Osteocyte (in vitro differentiated cells): ENCODE measurements at places on chromosomes 1 and 21. TPM values are rescaled to one million over a fixed set of nuclear protein-coding genes. Genes with fewer than 3 reads are reported as not detected.
A peak's percentile ranks its signal among the peaks of the same experiment; 100 is the strongest.

The CELA3B gene
- not detected in 2 replicates for total RNA-seq

The TMOD4 gene
- 2.8 TPM in 1 of 2 replicates, not detected in the other for total RNA-seq

DNA sequence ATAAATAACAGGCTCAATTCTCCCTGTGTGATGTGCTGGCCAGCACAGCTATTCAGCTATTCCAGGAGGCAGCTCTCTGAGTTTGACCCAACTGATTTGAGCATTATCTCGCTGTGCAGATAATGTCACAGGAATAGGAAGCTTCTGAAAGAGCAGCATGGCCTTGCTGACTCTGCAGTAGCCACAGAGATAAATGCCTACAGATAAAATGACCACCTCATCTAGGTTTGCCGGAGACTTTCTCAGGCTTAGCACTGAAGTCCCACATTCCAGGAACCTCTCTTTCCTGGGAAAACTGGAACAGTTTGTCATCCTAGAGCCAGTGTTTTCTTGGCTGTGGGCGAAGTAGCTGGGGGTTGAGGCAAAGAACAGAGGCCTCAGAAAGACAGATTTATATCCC lies 98.9 kb downstream of the MRPL39 start:
- peaks cover 18% of the 10 kb centered on the region for H3K4me1 ChIP-seq
- H3K4me3 ChIP-seq = no peak overlapping the region
- no peak for DNase-seq
- H3K27me3 ChIP-seq = no peaks in the 10 kb centered on the region

GRCh38 chr1:47898133-47898845 lies 98.9 kb downstream of the TRABD2B start:
- no peak overlapping the region for H3K4me3 ChIP-seq
- H3K27me3 ChIP-seq = peaks cover 10% of the 10 kb centered on the region
- DNase-seq = no peak
- no peaks in the 10 kb centered on the region for H3K4me1 ChIP-seq
- H3K36me3 ChIP-seq = no peaks in the 10 kb centered on the region
- no peak overlapping the region for H3K27ac ChIP-seq

GRCh38 chr1:55443175-55443915 lies 228.2 kb upstream of the USP24 start:
- H3K4me3 ChIP-seq = no peak overlapping the region
- DNase-seq = no peak
- H3K27me3 ChIP-seq = no peaks in the 10 kb centered on the region
- no peaks in the 10 kb centered on the region for H3K36me3 ChIP-seq
- peaks cover 46% of the 10 kb centered on the region for H3K4me1 ChIP-seq
- H3K27ac ChIP-seq = peak overlapping the region; percentile 57

DNA sequence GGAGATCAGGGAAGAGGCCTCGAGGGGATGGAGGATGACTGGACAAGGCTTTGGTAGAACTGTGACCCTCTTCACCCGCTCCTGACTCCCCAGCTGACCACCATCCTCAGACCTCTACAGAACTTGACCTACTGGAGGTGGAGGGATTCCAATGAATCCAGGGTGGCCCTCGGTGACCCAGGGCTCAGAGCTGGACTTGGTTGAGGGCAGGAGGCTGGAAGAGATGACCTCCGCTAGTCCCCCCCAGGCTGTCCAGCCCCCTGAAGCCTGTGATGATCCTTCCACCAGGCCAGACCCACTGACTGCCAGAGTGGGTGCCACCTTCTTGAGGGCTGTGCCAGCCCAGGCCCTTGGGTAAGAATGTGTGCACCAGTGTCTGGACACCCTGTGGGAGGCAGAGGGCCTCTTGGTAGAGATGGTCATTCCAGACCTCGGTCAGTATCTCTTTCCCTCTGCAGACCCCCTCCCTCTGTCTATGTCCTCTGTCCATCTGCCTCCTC lies 44.9 kb downstream of the ATP1B1 start:
- no peak overlapping the region for H3K4me3 ChIP-seq
- DNase-seq = no peak
- H3K27me3 ChIP-seq = no peaks in the 10 kb centered on the region
- H3K27ac ChIP-seq = no peak overlapping the region
- H3K4me1 ChIP-seq = peaks cover 9% of the 10 kb centered on the region

- H3K4me3 ChIP-seq = no peak overlapping the region
- peaks cover 90% of the 10 kb centered on the region for H3K4me1 ChIP-seq
- no peak for DNase-seq
- H3K36me3 ChIP-seq = peaks cover 11% of the 10 kb centered on the region
Measured at GRCh38 chr1:12451560-12451900, 166.5 kb downstream of the DHRS3 start.

DNA sequence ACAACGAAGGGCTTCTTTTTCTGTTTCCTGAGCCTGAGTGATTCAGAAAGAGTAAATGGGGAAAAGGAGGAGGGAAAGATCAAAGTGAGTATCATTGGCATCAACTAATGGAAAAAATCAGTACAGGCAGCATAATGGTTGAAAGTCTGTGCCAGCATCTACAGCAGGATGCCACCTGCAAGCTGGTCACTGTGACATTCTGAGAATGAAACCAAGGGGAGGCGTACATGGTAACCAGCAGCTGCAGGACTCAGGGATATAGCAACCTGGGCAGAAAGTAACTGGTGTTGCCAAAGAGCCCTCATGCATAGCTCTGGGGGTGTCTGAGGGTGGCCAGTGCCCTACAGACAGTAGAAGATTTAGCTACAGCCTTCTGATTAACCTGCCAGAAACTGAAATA lies 305.9 kb downstream of the BRINP2 start:
- no peaks in the 10 kb centered on the region for H3K27me3 ChIP-seq
- H3K27ac ChIP-seq = no peak overlapping the region
- no peak overlapping the region for H3K4me3 ChIP-seq
- peaks cover 1% of the 10 kb centered on the region for H3K4me1 ChIP-seq
